NB4 (cell line): ENCODE measurements at places on chromosomes 2 and 18.

DNA sequence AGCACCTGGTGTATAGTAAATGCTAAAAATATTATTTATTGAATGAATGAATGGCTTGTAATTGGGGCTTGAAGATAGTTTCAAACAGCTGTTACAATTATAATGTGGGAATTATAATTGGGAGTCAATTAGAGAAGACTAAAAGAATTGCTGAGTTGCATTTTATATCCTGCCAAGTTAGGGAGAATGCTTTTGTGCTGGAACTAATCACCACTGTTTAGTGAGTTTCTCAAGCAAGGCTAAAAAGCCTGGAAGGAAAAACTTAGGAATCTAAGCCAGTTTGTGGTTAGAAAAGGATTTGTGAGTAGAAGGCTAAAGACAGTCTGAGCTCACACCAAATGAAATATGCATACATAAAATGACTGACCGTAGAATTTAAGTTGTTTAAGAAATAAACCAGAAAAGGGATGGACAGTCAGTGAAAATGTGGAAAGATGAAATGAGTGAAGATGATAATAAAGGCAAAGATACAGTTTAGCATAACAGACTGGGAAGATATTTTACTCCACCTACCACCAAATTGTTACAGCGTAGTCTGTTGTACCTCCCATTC lies 647.7 kb upstream of the FSHR start:
- no peak for DNase-seq

DNA sequence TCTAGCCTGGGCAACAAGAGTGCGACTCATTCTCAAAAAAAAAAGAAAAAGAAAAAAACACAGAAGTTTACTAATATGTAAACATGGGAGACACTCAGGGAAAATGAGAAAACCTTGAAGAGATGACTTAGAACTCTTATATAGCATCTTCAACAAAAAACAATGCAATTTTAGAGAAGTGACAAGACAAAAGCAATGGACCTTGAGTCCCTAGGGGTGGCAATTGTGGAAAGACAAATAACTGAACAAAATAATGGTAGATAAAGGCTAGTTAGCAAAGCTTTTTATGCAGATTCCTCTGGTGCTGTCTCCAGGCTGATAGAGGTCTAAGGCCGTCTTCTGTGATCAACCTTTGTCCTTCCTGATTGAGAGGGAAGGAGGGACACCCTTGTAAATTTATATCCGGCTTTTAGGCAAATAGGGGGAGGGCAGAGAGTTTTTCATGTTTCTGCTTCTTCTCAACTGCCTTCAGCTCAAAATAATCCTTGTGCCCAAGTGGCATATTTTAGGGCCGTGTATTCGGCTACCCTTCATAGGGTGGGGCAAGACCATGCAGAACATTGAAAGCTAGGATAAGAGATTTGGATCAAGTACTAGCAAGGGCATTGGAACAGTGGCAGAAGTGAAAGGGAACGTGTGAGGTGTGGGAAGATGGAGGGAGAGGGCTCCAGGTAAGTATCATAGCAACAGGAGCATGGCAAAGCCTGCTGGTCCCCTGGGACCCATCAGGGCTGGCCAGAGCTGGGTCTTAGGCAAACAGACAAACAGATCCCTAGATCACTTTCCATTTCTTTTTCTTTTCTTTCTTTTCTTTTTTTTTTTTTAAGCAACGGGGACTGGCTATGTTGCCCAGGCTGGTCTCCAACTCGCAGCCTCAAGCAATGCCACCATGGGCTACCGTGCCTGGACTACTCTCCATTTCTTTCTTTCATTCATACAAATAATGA lies 116.2 kb upstream of the STPG4 start:
- DNase-seq: peak; percentile 28

DNA sequence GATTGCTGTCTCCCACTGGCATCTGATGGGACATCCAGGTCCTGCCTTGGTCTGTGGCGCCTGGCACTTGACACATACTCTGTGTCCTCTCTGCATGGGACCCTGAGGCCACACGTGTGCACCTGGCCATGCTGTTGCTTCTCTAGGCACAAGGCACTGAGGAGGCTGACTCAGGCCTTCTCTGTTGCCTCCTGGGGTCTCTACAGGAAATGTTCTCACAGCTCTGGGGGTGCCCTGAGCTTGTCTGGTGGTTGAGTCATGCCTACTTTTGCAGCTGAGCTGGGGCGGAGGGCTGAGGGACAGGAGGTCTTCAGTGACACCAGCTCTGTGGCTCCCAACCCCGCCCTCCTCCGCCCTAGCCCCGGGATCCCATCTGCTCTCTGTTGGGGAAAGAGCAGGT lies 207.0 kb upstream of the HS6ST1 start:
- DNase-seq: peak; percentile 77

DNA sequence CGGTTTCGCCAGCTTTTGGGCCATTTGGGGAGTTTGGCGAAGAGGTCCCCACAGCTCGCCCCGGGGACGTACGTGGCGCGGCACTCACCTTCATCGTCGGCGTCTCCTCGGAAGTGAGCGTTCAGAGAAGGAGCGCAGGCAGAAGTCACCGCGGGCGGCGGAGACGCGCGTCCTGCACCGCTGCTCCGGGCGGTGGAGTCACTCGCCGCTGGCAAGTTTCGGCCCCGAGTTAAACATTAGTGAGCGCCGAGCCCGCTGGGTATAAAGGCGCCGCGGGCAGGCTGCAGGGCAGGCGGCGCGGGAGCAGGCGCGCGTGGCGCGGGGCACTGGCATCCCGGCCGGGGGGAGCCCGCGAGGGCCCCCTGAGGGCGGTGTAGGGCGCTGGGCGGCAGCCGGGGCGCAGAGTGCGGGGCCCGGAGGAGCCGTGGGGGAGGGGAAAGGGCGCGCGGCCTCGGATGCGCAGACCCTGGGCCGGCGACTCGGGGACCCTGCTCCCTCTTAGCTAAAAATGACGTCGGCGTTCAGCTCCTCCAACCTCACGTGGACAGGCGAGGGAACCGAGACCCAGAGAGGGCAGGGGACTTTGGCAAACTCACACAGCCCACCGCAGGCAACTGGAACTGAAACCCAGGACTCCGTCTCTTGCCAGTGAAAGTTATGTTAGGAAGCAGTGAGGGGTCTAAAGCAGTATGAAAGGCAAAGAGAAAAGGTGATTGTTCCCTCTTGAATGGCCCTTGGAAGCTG lies at the start of gene DPP4:
TSS of gene DPP4 (minus strand) at position 328 of the 744 bp plus-strand sequence. CDS start at position 94, 234 bp downstream.
- peak; percentile 16 for DNase-seq

DNA sequence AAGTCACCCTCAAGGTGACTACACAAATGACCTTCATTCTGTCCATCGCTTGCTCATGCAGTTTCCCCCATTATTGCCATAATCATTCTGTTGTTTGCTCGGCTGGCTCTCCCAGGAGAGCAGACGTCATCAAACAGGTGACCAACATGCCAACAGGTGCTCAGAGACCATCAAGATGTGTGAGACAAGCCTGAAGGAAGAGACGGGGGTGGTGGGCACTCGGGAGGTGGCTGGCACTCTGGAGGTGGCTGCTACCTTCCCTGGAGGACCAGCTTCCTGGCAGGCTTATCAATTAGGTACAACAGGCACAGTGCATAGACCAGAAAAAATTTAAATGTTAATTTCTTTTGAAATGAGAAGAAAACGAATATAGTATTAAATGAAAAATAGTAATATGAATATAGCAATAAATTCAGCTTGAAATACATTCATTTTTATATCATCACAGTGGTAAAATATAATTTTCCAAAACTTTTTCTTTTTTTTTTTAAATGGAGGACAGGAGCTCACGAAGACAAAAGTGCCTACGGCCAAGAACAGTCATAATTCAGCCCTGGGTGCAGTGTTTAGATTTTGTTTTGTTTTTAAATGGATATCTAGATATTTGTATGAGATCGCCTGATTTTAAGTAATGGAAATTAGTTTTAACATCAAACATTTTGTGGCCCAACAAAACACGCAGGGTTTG lies 16.9 kb upstream of the HAAO start:
- no peak for DNase-seq

DNA sequence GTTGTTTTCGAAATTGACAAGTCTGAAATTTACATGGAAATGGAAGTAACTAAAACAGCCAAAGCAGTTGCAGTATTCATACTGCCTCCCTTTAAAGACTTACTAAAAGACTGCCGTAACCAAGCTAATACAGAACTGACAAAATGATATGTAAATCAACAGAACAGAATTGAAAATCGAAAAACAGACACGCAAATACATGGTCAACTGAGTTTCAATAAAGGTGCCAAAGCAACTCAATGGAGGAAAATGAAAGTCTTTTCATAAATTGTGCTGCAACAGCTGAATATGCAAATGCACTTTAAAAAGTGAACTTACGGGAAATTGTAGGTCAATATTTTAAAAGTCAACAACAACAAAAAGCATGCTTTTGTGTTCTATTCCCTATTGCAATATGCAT lies 34.2 kb downstream of the TMEM131 start:
- DNase-seq: no peak

DNA sequence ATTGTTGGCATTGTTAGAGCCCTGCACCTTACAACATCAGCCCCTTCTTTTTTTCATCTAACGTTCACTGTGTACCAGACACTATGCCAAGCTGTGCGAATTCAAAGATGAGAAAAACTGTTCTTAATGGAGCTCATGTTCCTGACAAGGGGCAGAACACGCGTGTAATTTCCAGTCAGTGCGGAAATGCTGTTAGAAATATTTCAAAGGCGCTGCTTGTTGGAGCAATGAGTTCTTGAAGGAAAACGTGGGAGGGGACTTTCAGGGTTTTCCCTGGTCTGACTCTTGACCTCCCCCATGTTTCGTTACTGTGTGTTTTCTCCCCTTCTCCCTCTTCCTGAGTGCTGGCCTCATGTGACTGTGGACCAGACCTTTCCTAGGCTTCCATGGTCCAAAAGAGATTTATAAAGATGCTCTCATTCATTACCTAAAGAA lies 1.5 kb downstream of the MTHFD2 start:
- peak; percentile 56 for DNase-seq

DNA sequence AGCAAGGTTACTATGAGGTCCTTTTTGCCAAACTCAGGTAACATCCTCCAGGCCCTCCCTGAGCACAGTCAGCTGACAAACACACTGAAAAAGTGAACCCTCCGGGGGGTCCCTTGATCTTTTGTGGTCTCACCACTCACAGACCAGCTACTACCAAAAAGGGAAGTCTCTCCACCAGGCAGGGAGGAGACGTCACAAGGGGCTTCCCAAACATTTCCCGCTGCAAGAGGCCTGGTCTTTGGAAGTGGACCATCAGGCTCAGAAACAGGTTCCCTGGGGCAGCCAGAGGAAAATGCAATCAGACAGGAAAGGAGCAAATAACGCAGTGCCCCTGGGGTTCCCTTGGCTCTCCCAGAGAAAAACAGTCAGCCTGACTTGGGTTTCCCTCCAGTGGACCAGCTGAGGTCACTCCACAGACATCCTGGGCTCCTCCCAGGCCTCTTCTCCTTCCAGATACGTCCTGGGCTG lies 38.7 kb upstream of the POMC start:
- peak; percentile 70 for DNase-seq

DNA sequence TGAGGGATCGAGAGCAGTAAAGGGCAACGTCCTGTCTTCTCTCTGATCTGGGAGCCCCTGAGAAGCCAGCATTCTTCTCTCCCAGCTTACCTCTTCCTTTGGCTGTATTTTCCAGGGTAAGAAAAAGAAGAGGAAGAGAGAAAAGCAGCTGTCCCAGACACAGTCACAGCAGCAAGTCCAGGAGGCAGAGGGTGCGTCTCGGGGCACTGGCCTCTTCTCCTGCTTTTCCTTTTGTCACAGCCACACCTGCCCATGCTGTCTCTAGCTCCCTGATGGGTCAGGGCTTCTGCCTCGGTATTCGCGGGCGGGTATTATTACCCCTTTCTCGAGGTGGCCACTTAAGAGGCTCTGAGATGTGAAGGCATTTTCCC lies 20.3 kb downstream of the TGOLN2 start:
- no peak for DNase-seq

DNA sequence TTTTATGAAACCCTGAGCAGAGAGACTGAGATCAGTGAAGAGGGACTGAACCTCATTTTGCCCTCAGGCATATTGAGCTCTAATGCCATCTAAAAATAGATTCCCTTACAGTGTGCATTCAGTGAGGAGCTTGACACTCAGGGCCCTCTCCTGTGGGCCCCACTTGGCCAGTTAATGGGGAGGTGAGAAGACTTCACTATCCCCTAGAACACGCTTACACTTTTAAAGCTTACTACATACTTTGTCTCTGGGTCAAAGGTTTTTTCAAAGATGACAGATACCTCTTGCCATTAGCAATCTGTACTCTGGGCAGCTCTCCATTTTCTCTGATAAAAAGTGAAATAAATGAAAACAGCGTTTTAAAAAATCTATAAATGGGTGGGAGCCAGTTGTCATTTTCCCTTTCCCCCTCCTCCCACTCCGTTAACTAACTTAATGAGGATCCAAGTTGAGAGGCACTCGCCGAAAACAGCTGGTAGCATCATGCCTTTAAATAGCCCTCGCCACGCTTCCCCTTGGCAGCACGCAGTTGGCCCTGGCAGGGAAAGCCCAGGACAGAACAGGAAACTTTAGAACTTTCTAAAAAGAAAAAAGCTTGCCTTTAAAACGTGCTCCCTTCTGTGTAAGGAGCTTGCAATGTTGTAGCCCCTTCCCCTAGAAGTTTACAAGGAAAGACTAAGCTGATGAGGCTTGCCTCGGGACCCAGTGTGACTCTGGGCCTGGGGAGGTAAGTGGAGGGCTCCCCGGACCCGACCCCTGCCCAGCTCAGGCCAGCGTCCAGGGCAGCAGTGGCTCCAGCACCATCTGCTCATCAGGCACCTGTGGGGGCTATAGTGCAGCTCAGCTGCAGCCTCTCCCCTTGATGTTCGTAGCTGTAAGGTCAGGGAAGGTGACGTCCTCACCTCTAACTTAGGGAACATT lies 58.8 kb upstream of the FOSL2 start:
- DNase-seq: no peak

DNA sequence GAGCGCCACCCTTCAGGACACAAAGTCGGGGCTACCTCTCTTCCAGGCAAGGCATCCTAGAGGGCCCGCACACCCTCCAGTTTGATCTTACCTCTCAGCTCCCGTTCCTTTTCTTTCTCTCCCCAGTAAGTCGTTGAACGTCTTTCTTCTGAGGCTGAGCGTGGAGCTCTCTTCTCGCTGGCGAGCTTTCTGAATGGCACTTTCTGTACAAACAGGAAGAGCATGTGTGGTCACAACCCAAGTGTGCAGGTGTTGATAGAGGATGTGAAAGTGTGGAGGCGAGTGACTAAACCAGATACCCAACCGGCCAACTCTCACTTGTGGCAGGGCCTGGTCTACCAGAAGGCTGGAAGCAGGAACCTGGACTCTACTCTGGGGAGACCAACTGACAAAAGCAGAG lies at the start of gene AFF3:
TSS of gene AFF3 (minus strand) at position 198 of the 400 bp plus-strand sequence. CDS start 38,136 bp downstream, outside the sequence.
- peak; percentile 66 for DNase-seq

- no peak for DNase-seq
These were observed 80.8 kb upstream of the LPIN2 start for GRCh38 chr18:3093624-3094337.

- peak; percentile 39 for DNase-seq
These were observed 94.3 kb downstream of the OLA1 start for GRCh38 chr2:174153757-174154680.

GRCh38 chr2:112915300-112916144 lies 4.6 kb downstream of the IL37 start:
- DNase-seq: no peak

DNA sequence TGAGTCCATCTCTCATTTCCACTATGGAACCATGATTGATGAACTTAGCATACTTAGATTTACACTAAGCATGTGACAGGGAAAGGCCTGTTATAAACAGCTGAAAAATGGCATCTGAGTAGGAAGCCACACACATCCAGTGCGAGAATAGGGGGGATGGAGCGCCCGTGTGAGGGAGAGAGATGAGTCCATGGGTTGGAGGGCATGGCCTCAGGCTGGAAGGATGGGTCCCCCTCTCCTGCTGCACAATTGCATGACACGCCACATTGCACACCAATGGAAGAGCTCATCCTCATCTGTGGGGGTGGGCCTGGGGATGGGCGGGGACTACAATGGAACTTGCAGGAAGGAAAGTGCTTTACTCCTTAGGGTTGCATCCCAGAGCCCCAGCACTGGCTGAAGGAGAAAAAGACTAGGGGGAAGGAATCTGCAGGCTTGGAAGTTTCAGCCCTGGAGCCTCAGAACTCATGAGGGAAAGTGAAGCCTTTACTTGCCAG lies 46.4 kb upstream of the CXCR4 start:
- DNase-seq: no peak
